Urothelium cell line (cell line): ENCODE measurements at places on chromosomes 2 and 18.

GRCh38 chr2:119487434-119488244 lies 36.6 kb downstream of the SCTR start:
- no peak for DNase-seq

GRCh38 chr18:2112435-2113045 lies 458.8 kb downstream of the METTL4 start:
- DNase-seq: peak; percentile 37

DNA sequence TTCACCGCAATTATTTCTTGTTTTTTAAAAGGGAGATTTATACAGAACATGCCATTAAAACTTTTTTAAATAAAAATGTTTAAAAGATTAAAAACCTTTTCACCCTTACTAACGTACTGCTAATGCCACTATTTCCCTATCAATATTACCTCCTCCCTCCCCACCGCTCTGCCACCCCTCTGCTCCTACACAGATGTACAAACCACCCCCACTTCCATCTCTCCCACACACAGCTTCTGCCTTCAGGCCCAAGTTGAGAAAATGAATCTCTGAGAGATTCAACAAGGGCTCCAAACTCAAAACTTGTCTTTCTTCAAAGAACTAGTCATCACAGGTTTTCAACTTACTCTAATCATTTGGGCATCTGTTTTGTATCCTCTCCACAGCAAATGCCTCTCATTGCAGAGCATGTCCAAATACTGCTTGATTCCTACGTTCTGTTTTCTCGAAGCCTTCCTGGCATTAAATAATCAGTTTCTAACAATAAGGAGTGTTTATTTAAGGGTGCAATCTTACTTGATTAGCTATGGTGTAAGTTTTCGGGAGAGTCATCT lies 32.1 kb downstream of the FARSB start:
- no peak for DNase-seq

DNA sequence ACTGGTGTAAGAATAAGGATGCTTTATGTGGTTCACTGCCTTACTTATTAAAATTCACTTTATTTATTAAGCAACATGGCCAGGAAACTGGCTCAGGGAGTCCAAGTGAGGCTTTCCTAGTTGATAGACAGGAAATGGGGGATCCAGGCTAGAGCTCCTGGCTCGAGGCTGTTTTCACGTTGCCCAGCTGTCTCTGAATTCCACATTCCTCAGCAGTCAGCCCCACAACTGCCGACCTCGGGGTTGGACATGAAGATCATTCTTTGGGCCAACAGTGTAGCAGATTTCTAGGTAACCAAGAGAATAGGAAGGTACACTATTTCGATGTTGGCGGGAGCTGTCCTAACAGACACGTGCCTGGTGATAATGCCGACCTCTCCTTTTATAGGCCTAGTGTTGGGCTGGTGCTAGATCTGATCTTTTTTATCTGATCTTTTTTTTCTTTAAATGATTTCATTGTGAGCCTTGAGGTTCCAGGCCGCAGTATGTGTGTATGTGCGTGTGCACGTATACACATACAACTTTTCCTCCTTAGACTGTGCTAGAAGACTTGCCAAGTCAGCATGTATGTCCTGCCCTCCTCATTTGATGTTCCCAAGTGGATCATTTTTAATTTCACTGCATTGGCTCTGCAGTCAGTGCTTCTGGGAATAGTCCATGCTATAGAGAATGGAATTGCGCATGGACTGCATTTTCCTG lies 103.5 kb downstream of the CABLES1 start:
- DNase-seq: no peak

DNA sequence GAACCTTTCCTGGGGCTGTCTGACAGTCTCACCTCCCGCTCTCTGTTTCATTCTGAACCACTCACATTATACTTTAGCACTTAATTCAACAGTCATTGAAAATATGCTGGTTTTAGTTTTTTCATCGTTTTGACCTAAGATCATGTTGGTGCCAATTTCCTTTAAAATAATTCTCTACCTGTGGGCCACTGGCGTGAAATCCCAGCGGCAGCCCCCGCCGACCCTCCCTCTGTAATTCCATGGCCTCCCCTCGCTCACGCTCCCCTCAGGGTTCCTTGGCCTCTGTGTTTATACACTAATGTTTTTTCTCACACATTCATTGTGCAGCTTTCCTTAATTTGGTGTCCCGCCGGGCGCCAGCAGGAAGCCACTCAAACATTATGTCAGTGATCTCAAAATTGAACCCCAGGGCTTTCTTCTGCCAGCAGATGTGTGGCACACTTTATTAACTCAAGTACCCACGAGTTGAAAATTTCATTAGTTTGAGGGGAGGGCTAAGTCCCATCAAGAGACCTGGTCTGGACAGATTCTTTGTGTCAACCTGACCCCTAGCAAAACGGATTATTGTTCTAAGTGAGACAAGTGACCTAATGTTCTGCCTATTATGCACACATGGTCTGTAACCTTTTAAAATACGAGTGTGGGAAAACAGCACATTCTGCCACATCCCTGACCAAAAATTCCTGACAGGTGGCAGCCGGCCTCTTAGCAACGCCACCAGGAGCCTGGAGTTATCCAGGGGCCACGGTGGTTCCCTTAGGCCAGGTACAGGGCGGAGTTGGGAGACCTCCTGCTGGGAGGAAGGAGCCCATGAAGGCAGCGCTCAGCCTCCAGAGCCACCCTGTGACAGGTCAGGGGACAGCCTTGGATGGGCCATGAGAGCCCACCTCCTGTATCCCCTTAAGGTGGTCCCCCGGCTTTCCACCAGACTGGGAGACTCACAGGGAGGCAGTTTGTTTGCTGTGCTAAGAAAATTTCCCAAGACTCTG lies 53.1 kb downstream of the APOB start:
- no peak for DNase-seq
